Aorta (tissue), 5 donors: ENCODE measurements at places on chromosomes 5 and 9.

- no peak for DNase-seq
These were observed 10.3 kb downstream of the POLK start for GRCh38 chr5:75522025-75522424.

- DNase-seq, result no peak
These were observed 302.4 kb upstream of the ZNF462 start for GRCh38 chr9:106560540-106560939.

- no peak for DNase-seq
These were observed 40.2 kb upstream of the FCN1 start for GRCh38 chr9:134957945-134958227.

GRCh38 chr9:123217128-123217654 lies 51.2 kb downstream of the STRBP start:
- no peak for DNase-seq

- DNase-seq, result no peak
These were observed 1.2 kb downstream of the SURF4 start for GRCh38 chr9:133374612-133375115.

- DNase-seq, result no peak
These were observed 106.7 kb upstream of the SLC28A3 start for GRCh38 chr9:84447305-84447704.

DNA sequence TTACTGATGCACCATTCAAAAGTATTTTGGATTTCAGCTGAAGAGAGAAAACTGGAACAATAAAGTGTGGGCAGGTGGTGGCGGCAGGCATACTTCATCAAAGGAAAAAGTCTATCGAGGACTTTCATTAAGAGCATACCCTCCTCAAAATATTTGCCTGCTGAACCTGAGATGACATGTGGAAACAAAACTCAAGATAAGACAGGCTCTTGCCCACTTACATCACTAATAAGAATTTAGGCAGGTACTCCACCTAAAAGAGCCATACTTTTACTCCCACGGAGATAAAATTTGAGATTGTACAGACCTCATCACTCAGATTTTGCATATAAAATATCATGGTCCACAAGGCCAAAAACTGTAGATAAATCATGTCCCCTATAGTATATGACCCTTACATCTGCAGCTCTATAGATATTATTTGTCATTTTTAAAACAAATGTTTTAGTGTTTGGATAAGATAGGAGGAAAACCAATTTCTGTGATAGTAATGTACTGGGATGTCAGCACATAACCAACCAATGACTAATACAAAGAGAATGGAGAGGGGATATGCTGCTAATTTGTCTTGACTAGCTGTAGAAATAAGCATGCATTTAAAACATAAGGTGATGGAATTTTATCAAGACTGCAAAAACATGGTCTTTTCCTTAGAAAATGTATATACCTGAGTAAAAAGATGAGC lies 730.6 kb upstream of the ZNF608 start:
- DNase-seq, result no peak

GRCh38 chr5:168209244-168209995 lies 82.0 kb upstream of the WWC1 start:
- DNase-seq, result no peak
